ENCODE measurements at places on chromosomes 5 and 9.
A peak's percentile ranks its signal among the peaks of the same experiment; 100 is the strongest.

DNA sequence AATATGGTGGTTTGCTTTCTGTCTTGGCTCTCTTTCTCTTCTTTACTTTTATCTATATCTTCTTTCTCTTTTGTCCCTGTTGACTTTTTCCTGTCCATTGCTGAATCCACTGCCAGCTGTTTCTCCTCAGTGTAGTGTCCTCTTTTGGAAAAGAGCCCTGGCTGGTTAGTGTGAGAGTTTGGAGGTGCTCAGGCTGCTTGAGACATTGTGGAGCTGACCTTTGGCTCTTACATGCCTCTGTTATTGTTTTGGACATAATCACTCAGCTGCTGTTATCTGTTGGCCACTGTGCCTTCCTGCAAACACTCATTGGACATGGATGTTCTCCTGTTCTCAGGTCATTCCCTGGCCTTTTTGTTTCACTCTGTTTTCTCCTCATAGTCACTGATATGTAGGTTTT, 295.4 kb upstream of the RIOK2 start:
- DNase-seq, result no peak

GRCh38 chr5:16883806-16884205, 52.3 kb downstream of the MYO10 start:
- DNase-seq, result no peak

GRCh38 chr5:155046591-155046990, 33.0 kb downstream of the KIF4B start:
- no peak for DNase-seq

- no peak for DNase-seq
Measured at GRCh38 chr5:113117543-113118115, 141.0 kb downstream of the DCP2 start.

GRCh38 chr9:14434971-14435718, 121.2 kb upstream of the NFIB start:
- no peak for DNase-seq

- no peak for DNase-seq
Measured at GRCh38 chr9:134175291-134175807, 11.0 kb upstream of the RNU6ATAC start.

DNA sequence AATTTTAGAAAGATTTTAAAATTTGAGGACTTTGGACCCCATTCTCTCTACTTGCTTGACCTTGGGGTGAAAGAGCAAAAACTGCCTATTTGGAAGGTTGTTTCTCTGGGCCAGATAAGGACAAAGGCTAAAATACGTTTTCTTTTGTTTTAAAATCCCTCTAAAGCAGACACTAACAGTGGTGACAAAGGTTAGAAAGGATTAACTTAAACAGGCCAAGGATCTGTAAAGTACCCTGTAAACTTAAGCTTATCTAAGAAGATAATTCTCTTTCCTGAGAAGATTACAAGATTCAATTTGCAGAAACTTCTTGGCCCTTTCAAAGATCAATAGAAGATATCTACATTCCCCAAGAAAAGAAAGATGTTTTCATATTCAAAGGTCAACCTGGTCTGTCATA, 12.1 kb downstream of the TRPM6 start:
- no peak for DNase-seq

DNA sequence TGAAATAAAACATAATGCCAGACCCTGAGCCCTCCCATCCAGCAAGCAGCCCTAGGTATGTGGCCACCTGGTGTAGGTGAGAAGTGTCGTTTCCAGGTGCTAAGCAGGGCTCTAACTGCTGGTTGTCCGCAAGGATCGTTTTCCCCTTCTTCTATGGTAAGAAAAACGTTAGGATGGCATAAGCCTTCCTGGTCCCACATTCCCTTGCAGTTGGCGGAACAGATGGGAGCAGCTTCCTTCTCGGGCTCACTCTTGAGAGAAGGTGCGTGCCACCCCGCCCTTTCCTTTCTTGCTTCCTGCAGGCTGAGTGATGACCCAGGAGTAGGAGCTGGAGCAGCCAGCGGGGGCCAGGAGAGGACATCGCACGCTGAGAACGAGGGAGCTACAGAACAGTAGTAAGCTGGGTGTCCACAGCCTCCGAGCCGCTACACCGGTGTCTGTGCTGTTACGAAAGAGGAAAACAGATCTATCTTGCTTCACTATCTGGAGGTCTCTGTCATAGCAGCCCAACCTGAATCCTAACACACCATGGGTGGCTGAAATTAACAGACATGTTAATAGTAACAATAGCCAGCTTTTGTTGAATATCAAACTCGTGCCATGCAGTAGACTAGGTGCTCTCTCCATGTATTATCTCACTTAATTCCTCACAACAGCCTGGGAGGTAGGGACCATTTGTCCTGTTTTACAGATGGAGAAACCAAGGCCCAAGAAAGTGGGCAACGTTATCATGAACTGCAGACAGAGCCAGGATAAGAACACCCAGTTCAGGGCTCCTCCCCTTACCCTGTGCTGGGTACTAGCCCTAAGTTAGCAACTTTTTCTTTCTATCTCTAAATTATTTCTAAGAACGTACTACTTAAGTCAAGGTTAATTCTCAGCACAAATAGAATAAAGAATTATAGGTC, 139.8 kb downstream of the COL23A1 start:
- DNase-seq, result no peak

GRCh38 chr9:130873966-130874365, 22.6 kb downstream of the QRFP start:
- no peak for DNase-seq

DNA sequence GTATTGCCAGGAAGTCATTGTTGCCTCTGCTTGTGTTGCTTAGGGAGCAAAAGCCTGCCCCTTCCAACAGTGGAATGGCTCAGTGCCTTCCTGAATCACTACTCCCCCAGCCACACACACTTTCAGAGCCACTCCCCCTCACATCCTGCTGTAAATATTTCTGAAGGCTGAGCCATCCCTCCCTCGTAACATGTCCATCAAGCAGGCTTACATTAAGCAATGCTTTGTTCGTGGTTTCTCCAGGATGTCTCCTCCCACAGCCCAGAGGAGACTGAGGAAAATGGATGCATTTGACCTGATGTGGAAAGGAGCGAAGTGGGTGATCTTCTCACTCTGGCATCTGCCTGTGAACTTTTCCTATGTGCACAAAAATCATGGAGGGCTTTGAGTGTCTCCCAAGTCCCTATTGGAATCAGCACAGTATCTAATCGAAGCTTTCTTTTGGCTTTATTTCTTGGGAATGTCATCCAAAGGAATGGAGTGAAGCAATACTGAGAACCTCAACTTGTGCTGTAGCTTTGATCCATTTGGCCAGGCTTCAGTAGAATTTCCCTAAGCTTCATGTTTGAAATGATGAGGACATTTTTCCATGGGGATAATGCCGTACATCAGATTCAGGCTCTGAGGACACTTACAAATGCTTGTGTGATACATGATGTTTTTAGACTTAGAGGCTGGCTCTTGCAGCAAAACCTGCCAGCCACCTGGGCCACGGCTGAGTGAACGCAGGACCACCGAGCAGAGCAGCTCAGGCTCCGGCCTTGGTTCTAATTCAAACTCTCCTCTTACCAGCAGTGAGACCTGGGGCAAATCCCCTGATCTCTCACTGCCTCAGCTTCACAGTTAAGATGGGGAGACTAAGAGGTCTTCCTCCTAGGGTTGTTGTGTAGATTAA, 389.1 kb downstream of the ENC1 start:
- DNase-seq, result no peak

- DNase-seq, result no peak
Measured at GRCh38 chr5:558326-558725, 34.1 kb upstream of the SLC9A3 start.

GRCh38 chr9:104746798-104747197, 685 bp upstream of the NIPSNAP3A start:
- DNase-seq, result no peak

DNA sequence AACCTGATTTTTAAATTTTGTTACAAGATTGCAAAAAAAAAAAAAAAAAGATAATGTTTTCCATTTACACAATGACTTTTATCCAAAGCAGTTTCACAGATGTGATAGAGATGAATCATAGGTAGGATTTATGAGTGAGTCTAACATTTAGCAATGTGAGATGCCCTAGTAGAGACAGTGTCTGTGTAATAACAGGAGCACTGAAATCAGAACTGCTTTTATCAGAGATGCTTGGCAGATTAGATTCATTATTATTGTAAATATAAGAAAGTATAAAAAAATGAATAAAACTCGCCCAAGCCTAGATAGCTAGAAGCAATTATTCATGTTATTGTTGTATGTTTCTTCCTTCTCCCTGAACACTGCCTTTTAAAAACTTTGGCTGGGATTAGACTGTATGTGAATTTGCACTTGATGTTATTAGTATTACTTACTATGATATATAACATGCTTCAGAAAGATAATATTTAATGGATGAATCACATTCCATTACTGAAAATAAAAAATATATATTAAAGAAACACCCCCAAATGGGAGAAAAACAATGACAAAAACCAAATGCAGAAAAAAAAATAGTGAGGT, 567.3 kb upstream of the KLF4 start:
- no peak for DNase-seq

DNA sequence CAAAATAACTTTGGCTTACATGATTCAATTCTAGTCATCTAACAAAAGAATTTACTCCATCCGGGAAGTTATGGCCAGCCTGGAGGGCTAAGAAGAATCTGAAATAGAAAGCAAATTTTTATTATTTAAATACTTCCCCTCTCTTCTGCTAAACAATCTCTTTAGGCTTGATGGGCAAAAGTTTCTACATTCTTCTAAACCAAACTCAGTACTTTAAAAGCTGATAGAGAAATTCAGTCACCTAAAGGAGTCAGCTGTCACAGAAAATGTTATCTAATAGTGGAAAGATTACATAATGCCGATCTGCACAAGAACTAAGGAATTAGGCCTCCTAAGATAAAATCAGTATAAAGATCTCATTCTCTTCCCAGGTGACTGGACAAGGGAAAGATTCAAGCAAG, 32.4 kb downstream of the GNAQ start:
- no peak for DNase-seq

DNA sequence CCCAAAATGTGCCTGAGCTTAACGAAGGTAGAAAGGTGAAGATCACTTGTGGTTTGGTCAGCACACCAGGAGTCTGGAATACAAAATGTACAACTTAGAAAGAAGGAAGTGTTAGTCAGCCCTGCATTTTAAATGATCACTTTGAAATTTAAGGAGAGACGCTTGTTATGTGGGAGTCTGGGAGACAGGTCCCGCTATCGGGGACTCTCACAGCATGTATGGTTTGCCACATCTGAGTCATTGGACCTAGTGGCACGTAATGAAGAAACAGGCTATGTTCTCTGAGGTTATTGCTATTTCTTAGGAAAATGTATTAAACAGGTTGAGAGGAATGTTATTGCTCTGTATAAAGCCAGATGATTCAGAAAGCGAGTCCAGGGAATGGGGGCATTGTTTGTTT, 2362.5 kb upstream of the WWC1 start:
- no peak for DNase-seq

- peak; percentile 30 for DNase-seq
Measured at GRCh38 chr9:6068983-6069382, 53.6 kb upstream of the RANBP6 start.

Data from CD8-positive, alpha-beta T cell (primary cell).